Stimulated activated CD8-positive, alpha-beta memory T cell treated with anti-CD3 and anti-CD28 coated beads, Interleukin-7, amount 100 ng/mL, for 1 hour (primary cell): ENCODE measurements at places on chromosomes 1 and 21.

GRCh38 chr21:25441835-25442234 lies 165.4 kb downstream of the MRPL39 start:
- DNase-seq: no peak

DNA sequence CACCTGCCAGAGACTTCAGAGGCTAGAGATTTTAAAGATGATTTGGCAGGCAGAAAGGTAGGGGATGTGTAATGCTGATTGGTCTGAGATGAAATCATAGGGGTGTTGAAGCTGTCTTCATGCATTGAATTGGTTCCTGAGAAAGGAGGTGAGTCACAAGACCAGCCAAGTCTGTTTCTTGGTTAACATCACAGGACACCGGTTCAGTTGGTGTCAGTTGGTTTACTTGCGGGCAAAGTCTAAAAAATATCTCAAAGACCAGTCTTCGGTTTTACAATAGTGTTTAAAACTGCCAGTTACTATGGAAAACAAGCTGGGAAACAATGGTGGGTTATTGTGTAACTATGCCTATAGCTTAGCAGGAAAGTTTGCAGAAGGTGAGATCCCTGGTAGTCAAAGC lies 305.9 kb downstream of the BARHL2 start:
- no peak for DNase-seq

DNA sequence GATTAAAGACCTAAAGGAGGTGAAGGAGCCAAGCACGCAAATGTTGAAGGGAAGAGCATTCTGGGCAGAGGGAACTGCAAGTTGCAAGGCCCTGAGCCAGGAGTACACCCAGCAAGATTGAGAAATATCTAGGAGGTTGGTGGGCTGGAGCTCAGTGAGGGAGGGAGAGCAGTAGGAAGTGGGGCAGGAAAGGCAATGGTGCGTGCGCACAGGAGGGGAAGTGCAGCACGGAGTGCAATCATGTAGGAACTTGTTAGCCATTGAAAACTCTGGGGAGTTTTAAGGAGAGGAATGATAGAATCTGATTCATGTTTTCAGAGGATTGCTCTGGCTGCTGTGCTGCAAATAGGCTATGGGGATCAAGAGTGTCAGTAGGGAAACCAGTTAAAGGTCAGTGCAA lies 13.2 kb upstream of the IGSF3 start:
- no peak for DNase-seq

DNA sequence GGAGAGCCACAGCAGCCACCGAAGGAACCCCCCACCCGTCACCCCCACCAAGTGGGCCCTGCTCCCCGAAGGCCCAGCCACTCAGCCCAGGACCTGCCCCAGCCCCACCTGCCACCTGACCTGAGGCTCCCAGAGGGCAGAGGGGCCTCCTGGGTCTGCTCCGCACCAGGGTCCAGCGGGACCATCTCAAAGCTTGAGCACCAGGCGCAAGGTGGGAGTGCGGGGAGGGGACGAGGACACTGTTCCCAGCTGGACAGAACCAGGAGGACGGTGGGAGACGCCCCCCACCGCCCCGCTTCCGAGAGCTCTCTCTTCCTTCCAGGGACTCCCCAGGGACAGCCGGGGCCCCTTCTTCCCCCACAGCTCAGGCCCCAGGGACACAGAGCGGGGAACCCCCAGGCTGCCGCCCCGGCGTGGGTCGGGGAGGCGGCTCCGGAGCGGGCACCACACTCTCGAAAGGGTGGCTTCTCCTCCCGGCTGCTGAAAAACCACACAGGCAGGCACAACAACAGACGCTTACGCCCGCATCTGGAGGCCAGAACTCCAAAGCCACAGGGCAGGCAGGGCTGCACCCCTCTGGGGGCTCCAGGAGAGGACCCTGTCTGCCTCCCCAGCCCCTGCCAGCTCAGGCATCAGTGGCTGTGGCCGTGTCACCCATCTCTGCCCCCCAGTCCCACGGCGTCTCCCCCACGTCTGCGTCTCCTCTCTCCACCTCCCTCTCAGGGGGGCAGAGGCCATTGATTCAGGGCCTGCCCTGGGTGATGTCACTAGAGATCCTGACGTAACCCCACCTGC lies 1.9 kb upstream of the TTLL10 start:
- DNase-seq: no peak

DNA sequence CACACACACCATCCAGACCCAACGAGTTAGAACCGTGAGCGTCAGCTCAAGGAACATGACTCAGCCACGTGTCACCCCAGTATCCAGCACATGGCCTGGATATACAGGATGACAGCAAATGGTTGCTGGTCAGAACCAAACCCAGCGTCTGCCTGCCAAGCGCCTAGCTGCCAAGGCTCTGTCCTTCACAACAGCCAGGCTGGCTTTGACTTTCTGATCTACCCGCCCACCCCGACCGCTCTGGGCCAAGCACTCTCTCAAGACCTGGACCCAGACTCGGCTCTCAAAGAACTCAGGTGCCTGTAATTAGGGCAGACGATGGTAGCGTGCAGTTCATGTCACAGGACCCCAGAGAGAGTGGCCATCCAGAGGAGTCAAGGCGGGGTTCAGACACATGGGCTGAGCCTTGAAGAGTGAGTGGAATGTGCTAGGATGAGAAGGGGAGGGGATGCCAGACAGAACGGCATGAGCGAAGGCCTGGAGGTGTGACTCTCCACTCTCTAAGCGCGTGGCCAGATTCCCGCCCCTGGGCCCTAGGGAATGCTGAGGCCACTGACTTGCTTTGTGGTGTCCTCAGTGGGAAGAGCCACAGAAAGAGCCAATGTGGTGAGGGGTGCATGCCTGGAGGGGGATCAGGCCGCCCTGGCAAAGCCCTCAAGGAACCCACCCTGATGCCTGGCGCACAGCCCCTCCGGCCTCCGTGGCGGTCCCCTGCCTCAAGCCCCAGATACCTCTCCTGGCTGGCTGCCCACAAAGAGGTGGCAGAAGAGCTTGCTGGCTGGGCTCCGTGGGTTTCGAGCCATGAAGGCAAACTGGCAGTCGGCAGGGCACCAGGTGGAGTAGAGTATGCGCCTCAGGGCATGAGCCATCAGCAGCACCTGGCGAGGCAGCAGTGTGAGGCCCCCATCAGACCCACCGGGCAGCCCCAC lies 7.0 kb downstream of the SH2D5 start:
- no peak for DNase-seq

DNA sequence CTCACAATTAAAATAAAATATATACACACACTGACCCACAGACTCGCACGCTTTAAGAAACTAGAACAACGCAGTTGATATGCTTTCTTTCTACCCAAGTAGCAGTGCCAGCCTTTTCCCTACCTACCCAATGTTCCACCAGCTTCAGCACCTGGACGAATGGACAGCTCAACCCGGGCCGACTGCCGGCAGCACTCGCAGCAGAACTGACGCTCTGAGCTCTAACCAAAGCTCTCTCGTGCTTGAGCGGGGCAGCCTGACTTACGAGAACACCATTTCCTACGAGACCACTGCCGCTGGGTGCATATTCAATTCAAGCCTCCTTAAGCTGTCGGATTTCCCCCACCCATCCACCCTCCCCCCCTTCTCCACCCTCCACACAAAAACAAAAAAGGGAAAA lies 127.4 kb upstream of the DPYD start:
- peak; percentile 25 for DNase-seq

DNA sequence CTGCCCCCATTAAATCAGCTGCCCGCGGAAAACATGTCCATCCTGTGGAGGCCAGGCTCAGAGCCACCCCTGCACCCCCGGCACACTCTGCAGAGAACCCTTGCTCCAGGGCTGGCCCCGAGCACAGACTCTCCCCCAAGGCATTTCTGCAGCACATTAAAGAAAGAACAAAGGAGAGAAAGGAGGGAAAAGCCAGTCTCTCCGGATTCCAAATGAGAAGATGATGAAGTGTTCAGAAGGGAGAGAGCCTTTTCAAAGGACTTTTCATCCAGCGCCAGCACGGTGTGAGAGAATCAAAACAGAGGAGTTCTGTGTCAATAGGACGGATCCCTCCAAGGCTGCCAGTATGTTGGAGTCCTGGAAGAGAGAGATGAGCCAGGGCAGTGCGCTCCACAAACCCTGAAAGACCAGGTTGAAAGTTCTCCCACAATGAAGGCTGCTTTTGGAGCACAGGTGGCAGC lies 498.3 kb downstream of the NPHP4 start:
- no peak for DNase-seq

DNA sequence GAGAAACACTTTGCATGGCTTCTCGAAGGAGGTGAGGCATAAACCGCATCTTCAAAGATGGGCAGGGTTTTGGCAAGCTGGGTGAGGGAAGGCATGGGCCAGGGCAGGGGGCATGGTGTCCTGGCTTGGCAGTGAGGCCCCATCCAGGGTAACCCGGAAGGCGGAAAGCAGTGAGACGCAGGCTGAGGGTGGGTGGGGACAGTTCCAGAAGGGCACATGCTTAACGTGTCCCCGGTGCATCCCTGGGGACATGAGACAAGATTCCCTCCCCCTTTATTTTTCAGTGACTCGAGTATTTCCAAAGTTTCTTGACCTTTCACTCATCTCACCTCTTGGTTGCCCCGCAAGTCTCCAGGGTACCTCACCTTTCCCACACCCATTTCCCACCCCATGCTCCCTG lies 122.8 kb upstream of the SLC25A33 start:
- no peak for DNase-seq

- no peak for DNase-seq
These were observed 51.6 kb downstream of the OBSCN start for GRCh38 chr1:228259368-228259894.

DNA sequence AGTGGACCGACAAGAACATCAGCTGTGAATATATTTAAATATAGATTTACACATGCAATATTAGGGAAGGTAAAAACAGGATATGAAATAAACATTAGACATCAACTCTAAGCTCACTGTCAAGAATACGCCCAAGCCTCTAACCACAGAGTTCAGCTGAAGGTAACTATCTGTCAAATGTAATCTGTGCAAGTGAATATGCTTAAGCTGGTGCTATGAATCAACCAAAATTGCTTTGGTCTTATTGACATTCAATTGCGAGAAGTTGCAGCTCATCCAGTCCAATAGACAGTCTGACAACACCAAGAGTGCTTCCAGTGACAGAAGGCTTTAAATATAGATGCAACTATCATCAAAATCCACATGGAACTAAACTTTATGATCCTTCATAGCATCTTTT lies 32.3 kb downstream of the USH2A start:
- no peak for DNase-seq

GRCh38 chr21:37711286-37711829 lies 204.9 kb downstream of the KCNJ6 start:
- no peak for DNase-seq

DNA sequence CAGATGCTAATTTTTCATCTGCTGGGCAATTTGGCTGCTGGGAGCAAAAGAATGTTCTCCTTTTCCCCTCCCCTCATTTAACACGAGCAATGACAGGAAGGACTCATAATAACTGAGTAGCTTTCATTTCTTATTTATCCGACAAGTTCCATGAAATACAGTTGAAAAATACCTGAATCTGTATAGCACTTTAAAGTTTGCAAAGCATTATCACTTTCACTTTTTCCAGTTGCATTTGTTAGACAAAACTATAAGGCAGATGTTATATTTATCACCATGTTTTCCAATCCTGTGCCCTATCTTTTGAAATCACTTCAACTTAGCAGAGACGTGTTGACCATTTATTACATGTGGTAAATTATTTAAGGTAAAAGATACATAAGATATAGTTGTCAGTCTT lies 350.6 kb upstream of the SGIP1 start:
- no peak for DNase-seq

- no peak for DNase-seq
These were observed 37.6 kb upstream of the GORAB start for GRCh38 chr1:170494369-170494768.

- DNase-seq: no peak
These were observed 2.0 kb downstream of the HES3 start for GRCh38 chr1:6245869-6246496.

DNA sequence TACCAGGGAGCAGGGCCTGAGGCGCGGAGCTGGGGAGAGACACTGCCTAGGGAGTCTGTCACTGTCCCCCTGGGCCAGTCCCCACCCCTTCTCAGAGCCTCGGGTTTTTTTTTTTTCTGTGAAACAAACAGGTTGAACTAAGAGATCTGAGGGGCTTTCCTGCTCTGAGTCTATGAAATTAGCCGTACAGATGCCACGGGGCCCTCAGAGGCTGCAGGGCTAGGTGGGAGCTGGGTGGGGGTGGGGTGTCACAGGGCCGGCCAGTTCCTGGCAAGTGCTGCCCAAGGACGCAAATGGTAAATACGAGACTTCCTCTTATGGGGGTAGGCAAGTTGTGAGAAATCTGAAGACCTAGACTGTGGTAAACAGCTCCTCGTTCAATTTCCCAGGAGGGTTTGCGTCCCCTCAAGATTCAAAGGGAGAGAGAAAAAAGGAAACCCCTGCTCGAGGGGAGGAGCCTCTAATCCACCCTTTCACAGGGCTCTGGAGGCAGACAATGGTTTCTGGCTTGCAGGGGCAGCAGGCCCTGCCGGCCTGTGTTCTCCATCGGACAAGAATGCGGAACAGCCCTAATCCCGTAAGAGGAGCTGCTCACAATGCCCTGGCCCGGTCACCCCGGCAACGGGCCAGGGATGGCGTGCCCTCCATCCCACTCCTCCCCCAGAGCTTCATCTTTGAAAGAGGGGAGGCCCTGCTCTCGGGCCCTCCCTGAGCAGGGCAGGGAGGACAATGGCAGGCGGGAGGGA lies 7.8 kb downstream of the NUAK2 start:
- no peak for DNase-seq

- no peak for DNase-seq
These were observed 124.8 kb downstream of the TNR start for GRCh38 chr1:175618559-175618958.

DNA sequence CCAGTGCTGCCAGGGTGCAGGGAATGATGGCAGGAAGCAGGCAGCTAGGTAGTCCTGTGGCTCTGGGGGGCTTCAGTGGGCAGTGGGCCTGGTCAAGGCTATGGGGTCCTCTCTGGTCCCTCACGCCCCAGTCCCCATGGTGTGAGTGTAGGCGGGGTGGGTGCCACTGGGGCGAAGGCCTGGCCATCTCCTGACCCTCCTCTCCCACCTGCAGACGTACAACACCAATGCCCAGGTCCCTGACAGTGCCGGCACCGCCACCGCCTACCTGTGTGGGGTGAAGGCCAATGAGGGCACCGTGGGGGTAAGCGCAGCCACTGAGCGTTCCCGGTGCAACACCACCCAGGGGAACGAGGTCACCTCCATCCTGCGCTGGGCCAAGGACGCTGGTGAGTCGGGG lies 53.7 kb downstream of the ALPL start:
- no peak for DNase-seq

DNA sequence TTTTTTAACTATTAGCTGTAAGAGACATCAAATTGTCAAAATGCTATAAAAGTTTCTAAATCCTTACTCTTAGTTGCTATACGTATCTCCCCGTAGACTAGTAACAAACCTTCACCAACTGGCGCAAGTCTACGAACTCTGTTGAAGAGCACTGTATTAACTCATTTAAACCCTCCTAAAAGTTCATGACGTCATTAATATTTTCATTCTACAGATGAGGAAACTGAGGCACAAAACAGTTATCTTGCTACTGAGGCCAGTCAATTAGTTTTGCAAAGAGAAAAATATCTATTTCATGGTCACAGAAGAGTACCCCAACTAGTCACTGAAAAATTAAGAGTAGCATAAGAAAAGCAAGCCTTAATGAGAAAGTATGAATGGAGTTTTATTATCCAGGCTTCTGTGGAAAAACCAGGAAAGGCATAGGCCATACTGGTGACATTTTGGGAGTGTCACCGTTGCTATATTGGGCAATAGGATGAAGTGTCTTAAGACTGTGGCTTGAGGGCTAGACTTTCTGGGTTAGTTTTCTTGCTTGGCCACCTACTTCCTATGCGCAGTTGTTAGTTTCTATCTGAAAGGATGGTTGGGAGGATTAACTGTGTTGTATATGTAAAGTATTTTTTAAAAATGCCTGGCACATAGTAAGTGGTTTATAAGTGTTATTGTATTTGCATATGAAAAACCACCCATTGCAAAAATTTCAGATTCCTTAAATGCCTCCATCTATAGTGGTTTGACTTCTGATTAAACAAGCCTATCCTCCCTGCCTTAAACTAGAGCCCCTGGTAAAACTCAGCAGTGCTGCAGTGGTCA lies 52.4 kb upstream of the SYT14 start:
- DNase-seq: no peak
